NCI-H187 (cell line): ENCODE measurements at places on chromosomes 4 and X.

DNA sequence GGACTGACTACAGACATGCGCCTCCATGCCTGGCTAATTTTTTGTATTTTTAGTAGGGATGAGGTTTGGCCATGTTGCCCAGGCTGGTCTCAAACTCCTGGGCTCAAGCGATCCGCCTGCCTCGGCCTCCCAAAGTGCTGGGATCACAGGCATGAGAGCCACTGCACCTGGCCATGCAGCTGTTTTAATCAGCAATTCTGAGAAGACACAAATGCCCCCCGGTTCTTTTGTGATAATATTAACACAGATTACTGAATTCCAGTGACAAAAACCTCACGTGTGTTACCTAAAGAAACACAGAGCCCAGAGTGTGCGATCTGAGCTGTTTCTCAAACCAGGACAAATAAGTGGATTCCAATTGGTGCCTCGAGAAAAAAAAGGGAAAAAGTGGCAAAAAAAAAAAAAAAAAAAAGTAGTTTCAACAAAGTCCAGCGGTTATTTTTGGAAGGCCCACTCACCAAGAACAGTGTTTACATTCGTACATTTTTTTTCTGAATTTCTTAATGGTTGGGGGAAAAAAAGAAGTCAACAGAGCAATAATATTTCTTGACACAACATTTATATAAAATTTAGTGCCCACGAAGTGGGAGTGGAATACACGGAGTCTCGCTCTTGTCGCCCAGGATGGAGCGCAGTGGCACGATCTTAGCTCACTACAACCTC is 17.2 kb downstream of the DHRSX start:
- DNase-seq, result no peak

GRCh38 chr4:147586637-147587036 is 30.6 kb upstream of the TMEM184C start:
- no peak for DNase-seq

DNA sequence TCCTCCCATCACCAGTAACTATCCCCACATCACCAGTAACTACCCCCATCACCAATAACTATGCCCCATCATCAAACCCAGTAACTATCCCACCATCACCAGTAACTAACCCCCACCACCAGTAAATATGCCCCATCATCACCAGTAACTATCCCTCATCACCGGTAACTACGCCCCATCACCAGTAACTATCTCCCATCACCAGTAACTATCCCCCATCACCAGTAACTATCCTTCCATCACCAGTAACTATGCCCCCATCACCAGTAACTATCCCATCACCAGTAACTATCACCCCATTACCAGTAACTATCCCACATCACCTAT is 2.9 kb downstream of the ASMTL start:
- no peak for DNase-seq

DNA sequence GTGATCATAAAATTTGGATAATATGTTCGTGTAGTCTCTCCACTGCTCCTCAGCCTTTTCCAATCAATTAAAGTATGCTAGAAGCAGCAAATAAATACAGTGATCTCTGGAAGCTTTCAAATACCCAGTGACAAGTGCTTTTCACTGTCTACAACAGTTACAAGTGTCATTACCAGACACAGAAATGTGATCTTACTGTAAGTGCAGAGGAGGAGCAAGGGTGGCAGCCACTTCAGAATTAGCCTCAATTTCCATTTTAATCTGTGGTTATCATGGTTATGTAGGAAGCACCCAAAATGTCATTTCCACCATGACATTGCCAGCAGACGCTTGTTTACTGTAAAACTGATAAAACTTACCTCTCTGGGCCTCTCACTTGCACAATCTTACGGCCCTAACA is 133.9 kb upstream of the ADAMTS3 start:
- DNase-seq, result peak; percentile 23

DNA sequence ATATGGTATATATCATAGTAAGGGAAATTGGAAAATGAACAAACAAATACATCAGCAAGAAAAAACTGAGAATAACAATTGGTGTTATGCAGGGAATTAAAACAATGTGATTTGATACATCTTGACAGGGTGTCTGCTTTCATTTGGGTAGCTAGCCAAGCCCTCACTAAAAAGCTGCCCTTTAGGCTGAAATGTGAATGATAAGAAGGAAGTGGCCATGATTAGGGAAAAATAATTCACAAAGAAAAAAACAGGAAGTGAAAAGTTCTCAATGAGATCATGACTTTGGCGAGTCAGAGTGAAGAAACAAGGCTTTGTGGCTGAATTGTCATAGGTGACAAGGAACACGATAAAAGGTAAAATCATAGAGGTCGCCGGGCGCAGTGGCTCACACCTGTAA is 675.8 kb upstream of the SLIT2 start:
- no peak for DNase-seq

DNA sequence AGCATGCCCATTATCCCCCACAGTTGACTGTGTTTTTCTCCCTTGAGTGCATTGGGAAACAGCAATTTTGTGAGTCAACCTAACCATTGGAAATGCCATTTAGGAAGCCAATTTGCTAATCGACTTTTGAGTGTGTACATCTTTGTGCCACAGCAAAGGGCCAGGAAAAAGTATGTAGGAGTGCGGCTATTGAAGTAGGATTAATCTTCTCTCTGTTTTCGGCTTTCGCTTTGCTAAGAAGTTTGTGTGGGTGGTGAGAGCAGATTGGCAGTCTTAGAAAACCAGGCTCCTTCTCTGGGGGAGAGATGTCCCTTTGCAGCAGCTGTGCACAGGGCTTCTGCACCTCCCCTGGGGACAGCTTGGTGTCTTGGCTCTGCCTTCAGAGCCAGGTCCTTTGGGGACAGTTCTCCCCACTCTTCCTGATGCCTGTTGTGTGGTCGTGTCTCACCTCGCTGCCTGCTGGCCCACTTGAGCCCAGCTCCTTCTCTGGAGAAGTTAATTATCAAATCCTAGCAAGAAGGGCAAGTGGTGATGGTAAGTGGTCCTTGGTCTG is 74.5 kb downstream of the GEMIN8 start:
- DNase-seq, result no peak

GRCh38 chr4:107699466-107700206 is 20.4 kb downstream of the PAPSS1 start:
- no peak for DNase-seq

GRCh38 chr4:10334506-10335028 is 122.7 kb downstream of the ZNF518B start:
- DNase-seq, result no peak

- DNase-seq, result no peak
Measured at GRCh38 chrX:38086451-38087215, 80.3 kb downstream of the SYTL5 start.

GRCh38 chrX:275476-275966 is 5.7 kb upstream of the PLCXD1 start:
- no peak for DNase-seq

DNA sequence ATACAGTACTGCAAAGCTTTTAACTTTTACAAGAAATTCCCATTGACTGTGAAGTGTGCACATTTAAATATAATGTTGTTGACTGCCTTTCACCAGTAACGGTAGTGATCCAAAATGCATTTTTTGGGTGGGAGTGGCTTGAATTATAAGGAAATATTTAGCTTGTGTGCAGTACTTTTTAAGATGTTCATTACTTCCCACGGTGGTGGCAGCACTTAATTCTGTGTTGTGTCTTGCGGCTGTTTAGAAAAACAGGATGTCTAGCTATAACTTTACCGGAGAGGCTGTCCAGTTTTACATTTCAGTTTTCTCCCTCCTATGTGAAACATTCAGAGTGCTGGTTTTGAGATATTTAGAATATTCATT is 1.7 kb downstream of the TMEM131L start:
- no peak for DNase-seq

- DNase-seq, result no peak
Measured at GRCh38 chr4:143294310-143294709, 42.4 kb upstream of the GAB1 start.

DNA sequence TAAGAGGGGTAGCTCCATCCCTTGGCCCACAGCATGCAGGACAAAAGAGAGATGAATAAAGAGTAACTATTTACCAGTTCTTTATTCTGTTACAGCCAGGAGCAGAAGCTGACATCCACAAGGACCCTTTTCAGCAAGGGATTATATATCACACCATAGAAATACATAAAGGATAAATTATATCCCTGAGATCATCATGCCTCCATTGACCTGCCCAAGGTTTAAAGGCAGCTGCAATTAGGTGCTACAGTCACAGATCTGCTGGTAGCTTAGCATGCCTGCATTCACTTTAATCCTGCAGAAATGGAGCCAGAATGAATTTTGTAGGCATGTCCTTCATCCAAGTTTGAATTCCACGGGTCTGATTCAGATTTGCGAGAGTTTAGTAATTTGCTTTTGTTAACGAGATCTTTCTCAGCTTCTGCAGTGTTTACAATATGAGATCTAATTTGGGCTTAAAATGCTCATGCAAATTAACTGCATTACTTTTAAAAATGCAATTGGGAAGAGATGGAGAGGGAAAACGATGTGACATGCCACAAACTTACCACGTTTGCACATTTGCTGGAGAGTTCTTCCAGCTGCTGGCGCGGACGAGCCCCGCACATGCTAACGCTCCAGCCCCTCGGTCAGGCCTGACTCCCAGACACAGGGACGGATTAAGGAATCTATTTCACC is 327.0 kb upstream of the NOCT start:
- no peak for DNase-seq

GRCh38 chrX:123184866-123185276 is 793 bp downstream of the GRIA3 start:
- no peak for DNase-seq

GRCh38 chrX:48715072-48715471 is 18.5 kb downstream of the SUV39H1 start:
- no peak for DNase-seq

DNA sequence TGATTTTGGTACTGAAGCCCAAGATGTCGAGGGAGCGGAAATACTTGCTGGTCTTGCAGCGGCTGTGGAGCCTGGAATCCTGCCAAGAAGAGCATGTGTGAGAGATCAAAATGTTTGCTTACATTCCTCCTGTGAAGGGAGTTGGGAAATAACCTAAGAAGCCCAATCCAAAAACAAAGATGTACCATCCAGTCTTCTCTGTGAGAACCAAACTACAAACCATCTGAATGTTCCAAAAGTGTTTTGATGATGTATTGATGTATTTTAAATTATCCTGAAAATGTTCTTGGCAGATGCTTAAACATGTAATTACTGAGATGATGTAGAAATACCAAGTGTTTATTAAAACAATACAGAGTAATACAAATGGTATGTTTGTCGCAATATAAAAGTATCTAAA is 10.1 kb upstream of the ADH1A start:
- DNase-seq, result no peak

- DNase-seq, result no peak
Measured at GRCh38 chrX:108275732-108276131, 162.5 kb downstream of the COL4A6 start.

GRCh38 chr4:153651116-153651515 is 33.0 kb upstream of the TLR2 start:
- no peak for DNase-seq
